BE2C (cell line): ENCODE measurements at places on chromosomes 7 and 10.

DNA sequence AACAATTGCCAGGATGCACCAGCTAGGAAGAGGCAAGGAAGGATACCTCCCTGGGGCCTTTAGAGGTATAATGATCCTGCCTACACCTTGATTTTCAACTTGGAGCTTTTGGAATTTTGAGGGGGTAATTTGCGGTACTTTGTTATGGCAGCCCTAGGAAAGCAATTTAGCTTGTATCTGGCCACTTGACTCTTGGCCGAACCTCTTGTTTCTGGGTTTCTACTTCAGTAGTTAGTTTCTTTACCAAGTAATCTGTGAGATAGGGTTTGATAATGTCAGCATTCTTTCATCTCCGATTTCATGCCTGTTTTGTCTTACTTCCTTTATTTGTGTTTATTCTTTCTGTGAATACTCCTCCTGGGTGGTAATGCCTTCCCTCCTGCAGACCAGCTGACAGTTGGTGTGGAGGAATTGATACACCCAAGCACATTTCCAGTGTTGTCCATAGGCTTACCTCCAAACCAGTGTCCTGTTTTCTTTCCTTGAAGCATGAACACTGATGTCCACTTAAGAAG is 163.7 kb downstream of the SND1 start:
- no peak for DNase-seq

GRCh38 chr10:132866601-132867381 is 75.6 kb downstream of the CFAP46 start:
- no peak for DNase-seq

DNA sequence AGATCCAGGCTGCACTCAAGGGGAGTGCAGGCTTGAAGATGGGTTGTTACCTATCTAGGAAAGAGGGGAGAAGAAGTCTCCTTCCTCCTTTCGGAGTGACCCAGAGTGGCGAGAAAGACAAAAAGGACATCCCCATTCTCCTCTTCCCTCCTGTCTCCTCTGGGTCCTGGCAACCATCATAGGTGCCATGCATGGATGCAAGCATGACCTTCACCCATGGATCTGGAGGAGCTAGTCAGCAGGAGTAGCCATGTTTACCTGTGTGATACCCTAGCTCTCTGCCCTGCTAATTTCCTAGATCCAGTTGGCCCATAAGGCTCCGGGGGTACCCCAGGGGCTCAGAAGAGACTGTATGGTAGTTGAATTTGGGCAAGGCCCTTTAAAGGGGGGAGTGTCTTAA is 17.2 kb upstream of the CROT start:
- DNase-seq = no peak

- peak; percentile 65 for DNase-seq
Observed at GRCh38 chr10:33008499-33009243, 50.6 kb upstream of the ITGB1 start.

- DNase-seq = no peak
Observed at GRCh38 chr7:123210986-123211385, 11.2 kb upstream of the SLC13A1 start.

- no peak for DNase-seq
Observed at GRCh38 chr10:104028146-104028545, 57.5 kb downstream of the COL17A1 start.

- DNase-seq = no peak
Observed at GRCh38 chr7:147249956-147250355, 1133.4 kb downstream of the CNTNAP2 start.

DNA sequence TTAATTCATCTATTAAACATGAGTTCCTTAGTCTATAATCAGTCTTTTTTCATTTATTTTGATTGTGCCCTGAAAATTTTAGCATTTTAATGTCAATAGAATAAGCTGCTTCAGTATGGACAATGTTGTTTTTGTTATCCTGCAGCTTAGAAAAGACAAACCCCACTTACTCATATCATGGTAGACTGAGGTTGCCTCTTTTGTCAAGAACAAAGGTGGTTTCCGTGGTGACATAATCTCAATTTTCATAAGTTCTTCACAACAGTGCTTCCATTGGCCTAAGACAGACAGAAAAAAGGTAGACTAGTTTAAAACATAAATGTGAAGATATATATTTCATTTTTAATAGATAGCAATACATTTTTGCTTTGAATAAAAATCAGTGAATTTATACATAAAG is 69.1 kb downstream of the RTKN2 start:
- no peak for DNase-seq

GRCh38 chr10:17861760-17862159 is 52.6 kb downstream of the MRC1 start:
- DNase-seq = no peak

- DNase-seq = no peak
Observed at GRCh38 chr7:157692460-157693011, 355.7 kb downstream of the DNAJB6 start.

DNA sequence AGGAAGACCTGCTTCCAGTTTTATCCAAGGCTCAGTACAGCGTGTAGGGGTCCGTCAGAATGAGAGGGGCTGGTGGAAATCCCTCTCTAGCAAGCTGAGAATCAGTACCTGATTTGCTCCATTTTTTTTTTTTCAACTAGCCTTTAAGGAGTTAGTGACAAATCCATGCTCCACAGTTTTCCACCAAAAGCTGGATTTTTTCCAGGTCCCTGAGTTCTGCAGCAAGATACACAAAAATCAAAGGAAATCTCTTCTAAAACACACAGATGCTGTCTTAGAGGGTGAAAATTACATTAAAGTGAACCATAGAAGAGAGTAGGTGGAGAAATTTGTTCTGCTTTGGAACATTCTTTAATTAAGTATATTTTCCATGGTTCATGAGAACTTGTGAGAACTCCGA is 30.4 kb downstream of the MDFIC start:
- no peak for DNase-seq

DNA sequence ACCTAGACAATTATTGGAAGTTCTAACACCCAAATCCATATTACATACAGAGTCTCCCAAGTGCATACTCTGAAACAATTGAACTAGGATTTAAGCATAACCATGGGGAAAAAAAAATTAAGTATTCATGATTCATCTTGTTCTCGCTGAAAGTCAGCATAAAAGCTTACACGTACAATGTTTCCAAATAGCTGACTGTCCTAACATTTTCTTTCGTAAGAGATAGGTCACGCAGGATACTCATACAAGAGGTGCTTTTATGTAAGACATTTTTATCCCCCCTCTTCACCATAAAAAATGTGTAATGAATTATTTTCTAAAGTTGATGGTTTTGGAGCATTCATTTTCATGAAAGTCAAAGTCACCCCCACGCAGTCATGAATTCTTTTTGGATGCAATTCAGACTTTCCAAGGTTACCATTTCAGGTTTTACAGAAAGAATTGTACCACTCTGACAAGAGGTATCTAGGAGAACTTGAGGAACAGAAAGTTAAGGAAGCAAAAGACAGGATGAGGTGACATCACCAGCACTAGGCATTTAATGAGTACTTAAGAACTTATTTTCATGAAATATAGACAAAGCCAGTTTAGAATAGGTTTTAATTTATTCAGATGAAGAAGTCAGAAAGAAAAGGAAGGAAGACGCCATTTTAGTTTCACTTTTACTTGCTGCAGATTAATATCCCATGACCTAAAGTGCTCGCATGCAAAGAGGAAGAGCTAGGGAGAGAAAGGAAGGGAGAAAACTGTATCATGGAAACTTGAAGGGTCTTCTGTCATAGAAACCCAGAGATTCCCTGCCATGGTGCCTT is 55.8 kb downstream of the TMEM26 start:
- no peak for DNase-seq

GRCh38 chr10:24750695-24751094 is 27.0 kb upstream of the ARHGAP21 start:
- no peak for DNase-seq

DNA sequence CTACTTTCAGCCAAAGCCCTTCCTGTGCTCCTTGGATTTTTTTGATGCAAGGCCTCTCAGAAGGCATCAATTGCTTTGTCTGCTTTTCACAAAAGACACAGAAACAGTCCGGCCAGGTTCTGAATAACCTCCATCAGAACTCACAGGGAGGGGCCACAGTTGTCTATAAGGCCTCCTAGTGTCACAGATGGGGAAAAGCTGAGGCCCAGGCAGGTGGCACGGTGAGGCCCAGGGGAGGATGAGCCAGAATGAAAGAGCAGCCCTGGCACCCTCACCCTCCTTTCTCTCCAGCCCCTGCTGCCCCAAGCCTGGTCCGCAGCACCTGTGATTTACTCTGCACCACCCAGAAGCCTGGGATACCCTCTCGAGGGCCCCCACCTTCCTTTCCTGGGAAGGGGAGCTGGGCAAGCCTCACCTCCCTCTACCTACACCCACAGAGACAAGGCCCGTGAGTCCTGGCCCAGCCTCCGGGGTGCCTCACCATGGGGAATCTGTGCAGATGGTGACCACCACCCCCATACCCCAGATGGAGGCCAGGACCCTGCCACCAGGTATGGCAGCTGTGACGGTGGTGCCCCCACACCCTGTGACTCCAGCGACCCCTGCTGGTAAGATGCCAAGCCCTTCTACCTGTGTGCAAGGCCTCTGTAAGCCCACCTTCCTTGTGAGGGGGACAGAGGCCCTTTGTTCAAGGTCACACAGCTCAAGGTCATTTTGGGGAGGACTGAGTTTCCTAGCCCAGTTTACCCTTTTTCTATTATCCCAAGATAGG is 26.2 kb upstream of the ZNF467 start:
- peak; percentile 74 for DNase-seq
